Cardiac septum (tissue), 1 donor: ENCODE measurements at places on chromosomes 4 and X. TPM values are rescaled to one million over a fixed set of nuclear protein-coding genes. Genes with fewer than 3 reads are reported as not detected.

DNA sequence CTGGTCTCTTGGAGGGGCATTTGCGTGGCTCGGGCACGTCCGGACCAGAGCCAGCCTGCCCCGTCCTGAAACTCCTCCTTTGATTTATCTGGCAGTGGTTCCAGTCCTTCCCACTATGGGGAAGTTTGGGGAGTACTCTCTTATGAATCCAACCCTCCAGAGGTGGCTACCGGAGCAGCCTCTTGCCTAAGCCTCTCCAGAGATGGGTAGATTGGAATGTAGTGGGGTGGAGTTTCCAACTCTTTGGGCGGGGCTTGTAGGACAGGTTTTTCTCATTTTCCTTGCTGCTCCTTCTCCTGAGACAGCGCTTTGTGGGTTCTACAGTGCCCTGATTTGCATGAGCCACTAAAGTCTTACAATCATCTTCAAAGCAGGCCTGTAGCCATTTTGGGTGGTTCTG, 60.1 kb upstream of the XAGE1B start:
- no peak for DNase-seq

GRCh38 chr4:111662496-111662895, 482.8 kb upstream of the FAM241A start:
- no peak for DNase-seq

DNA sequence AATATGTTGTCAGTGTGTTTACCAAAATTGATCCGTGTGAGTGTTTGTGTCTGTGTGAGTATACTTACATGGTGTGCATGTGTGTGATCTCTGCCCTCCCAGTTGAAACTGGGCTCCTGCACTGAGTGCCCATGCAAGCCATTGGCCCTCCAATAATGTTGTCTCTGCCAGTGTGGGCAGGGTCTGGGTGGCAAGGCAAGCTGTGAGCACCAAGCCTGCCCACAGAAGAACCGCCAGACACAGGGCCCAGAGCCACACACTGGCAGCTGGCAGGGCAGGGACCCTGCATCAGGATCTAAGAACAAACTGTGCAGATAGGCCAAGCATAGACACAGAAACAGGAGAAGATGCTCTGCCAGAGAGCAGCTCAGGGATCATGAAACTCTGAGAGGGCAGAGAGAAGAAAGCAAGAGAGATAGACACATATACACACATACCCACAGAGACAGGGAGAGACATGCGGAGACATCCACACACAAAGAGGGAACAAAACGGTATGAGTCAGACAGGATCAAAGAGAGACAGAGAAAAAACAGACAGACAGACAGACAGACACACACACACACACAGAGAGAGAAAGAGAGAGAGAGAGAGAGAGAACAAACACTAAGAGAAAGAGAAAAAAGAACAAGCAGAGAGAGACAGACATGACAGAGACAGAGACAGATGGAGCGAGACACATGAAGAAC, 555.0 kb downstream of the MID1IP1 start:
- no peak for DNase-seq

DNA sequence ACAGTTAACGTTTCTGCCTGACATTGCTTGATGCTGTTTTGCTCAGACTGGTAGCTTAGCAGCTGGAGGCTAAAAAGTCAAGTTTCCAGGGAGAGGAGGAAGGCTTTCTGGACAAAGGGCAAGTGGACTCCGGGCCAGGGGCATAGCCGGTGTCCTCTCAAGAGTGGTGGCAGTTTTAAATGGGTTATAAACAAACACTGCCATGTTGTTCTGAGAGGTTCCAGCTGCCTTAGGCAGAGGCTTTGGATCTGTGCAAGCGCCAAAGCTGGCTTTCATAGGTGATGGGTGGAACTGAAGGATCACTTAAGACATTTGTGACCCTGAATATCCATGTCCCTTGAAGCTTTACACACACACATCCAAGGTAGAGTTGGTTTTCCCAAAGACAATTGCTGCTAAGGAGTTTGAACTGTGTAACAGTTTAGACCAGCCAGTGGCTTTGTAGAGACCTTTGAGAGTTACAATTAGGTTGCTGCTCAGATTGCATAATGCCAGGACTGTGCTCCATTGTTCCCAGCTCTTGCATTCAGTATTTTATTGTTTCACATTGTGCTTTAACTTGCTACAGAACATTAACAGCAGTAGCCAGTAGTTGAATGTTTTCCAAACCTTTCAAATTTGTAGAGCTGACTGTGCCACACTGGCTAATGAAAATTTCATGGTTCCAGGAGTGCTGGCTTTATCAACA, 54.1 kb upstream of the AP1S2 start:
- no peak for DNase-seq

DNA sequence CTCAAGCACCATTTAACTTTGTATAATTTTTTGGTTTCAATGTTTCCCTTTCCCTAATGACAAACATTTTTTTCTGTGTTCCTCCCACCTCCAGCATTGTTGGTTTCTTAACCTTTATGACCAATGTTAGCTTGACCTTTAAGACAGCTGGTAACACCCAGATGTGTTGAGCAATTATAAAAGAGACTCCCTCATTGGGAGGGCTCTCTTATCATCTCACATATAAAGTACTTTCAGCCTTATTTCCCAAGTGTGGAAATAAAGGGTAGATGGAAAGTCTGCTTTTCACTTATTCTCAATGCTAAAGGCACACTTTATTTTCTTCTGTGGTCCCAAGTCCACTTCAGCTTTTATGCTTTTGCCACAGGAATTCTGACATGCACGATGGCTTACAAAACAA, 1420.4 kb downstream of the RAPGEF2 start:
- DNase-seq = no peak

DNA sequence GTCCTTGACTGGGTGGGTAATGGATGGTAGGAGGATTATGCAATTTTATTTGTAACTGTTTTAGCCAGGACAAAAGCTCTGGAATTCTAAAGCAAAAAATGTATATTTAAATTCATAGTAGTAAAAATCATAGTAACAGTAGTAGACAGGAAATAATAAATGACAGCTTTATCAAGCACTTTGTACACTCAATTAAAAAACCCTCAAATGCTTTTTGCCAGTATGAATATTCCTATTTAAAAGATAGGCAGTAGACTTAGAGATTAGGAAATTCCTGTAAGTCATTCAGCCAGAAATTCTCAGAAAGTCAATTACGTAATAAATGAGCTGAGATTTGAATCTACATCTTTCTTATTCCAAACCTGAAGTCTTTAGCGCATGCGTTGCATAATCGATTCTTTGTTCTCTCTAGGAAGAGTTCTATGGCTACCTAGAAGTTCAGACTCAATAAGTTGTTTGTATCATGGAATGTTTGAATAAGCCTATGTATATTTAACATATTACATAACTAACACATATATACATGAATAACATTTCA, 2.5 kb downstream of the AADAT start:
- no peak for DNase-seq

GRCh38 chrX:85244450-85245211, 840 bp downstream of the ZNF711 start:
- DNase-seq = no peak

DNA sequence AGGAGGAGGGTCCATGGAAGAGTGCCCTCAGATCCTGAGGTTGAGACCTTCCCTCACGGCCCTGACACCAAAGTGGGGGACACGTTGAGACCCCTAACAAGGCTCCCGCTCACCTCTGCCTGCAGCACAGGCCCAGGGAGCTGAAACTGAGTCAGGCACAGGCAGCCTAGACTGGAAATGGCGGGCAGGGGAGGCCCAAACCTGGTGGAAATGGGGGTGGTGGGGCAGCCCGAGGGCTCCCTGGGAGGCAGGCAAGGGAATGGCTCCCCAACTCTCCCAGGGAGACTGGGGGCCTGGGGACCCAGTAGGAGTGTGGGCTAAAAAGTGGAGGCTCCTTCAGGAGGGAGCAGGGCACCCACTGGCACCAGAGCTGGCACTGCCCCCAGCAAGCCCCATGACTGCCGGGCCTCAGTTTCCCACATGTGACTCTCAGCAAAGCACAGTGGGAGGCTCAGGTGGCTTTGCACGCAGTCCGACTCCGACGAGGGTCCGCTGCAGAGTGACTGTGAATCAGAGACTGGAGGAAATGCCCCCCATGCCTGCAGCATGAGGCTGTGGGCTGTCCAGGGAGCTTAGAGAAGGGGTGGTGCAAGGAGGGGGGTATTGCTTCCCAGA, 5.9 kb downstream of the NKX1-1 start:
- DNase-seq = peak; percentile 55

- no peak for DNase-seq
Observed at GRCh38 chrX:40471965-40472648, 108.7 kb upstream of the ATP6AP2 start.

DNA sequence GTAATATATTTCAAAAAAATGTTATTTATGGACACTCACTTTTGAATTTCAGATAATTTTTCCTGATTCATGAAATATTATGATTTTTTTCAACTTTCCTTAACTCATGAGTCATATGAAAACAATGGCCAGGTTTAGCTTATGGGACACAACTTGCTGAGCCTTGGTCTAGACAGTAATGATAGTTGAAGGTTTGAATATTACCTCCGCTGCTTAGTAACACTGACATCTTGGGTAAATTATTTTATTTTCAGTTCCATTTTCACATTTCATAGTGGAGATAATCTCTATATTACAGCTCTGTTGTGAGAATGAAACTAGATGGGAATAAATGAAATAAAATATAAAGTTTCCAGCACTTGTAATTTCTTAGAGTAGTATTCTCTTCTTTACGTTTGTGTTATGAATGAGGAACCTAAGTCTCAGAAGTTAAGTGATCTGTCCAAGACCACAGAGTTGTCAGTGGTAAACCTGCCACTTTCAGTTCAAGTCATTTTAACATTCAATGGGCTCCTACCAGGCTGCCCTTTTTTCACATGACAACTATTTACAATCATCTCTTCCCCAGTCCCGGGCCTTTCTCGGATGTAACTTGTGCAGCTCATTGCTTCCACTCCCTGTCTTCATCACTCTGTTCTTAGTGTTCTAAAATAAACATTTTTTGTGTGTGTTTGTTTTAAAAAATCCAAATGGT, 46.8 kb upstream of the GC start:
- no peak for DNase-seq

DNA sequence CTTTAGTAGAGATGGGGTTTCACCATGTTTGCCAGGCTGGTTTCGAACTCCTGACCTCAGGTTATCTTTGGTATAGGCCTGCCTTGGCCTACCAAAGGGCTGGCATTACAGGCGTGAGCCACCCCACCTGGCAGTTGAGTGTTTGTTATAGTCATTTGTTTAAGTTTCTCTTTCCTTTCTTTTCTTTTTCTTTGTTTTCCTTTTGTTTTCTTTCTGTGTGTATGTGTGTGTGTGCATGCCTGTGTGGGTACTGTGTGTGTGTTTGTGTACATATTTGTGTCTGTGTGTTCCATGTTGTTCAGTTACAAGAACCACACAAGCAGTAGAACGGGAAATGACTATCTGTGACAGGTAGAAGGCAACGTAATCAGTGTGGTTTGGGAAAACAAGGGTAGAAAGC, 624.9 kb downstream of the FSTL5 start:
- DNase-seq = no peak

DNA sequence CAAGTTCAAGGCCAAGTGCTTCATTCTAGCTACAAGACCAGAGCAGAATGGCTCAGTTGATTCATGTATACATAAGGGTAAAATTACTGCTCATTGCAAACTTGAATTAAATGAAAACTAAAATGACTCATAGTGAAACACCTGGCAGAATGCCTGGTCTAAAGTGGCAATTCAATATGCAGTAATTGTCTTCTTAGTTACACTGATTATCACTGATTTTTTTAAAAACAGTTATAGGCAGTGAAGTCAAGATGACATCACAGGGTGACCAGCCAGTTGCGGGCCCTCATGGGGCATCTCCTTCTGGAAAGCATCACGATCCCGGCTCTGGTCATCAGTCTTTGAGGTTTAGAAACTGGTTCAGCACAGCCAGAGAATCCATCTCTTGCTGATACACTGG, 154.2 kb downstream of the RAB28 start:
- no peak for DNase-seq

DNA sequence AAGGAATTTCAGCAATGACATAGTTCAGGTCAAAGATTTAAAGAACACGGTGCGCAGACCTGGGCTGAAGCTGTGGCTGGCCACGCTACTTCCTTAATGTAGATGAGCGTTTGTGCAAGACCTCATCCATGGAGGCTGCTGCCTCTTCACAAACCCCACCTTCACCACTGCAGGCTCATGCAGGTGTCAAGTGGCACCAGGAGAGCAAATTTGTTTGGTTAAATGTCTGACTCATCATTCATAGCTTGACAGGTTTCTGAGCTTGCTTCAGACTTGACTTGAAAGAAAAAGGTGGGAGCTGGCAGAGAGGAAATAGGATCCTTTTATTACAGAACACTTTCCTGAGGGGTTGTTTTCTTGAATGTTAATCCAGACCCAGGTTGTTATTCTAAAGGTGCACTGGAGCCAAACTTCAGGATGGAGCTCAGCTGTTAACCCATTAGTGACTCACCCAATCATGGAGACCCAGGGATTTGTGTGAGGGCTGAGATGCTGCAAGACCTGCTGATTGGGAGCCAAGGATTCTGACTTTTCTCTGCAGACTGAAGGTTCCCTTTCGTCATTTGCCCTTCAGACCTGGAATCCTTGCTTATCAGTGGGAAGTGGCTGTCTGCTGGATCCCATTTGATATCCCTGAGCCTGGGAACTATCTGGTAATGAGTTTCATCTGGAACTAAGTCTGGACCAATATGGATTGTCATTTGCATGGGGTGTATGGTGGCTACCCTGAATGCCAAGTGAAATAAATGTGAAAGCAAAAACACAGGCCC, 315.3 kb downstream of the PTTG2 start:
- no peak for DNase-seq

GRCh38 chr4:4574792-4575191, 32.9 kb upstream of the STX18 start:
- peak; percentile 79 for DNase-seq

DNA sequence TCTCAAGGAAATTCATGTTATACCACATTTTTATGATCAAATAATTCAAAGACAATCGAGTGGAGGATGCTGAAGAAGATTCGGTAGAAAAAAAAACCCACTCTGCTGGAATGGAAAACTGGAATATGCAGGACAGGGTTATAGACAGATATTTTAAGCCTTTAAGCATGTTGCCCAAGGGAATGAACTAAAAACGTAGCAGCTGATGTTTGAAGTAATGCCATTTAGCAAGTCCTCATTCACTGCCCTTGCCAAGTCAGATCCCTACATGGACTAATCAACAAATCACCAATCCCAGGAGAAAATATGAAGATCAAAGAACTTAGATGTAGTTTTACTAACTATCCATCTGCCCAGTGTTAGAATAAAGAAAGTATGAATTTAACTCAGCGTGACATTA, 75.6 kb upstream of the ETNPPL start:
- no peak for DNase-seq

- no peak for DNase-seq
Observed at GRCh38 chr4:84091266-84091665, 407.8 kb downstream of the NKX6-1 start.

DNA sequence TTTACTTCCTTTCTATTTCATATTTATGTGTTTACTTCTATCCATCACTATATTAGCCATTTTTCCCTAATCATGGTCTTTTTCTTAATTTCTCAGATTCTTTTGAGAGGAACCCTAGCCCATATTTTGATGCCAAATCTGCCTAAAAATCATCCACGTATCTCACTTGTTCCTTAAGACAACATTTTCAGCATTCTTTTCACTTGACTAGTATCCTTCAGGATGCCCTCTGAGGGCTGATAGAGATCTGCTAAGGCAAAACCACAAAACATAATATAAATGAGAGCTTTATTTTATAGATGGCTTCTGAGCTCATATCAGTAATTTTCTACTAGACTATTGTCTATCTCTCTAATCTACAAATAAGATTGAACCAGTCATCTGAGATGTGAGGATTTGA, 341.9 kb downstream of the GPM6A start:
- no peak for DNase-seq

F11 gene
- total RNA-seq = 0.35 TPM

KLB gene
- total RNA-seq = 0.05 TPM
